ENCODE measurements at places on chromosomes 16 and 17.

- DNase-seq: no peak
Observed at GRCh38 chr17:60167065-60167741, 17.4 kb downstream of the CA4 start.

DNA sequence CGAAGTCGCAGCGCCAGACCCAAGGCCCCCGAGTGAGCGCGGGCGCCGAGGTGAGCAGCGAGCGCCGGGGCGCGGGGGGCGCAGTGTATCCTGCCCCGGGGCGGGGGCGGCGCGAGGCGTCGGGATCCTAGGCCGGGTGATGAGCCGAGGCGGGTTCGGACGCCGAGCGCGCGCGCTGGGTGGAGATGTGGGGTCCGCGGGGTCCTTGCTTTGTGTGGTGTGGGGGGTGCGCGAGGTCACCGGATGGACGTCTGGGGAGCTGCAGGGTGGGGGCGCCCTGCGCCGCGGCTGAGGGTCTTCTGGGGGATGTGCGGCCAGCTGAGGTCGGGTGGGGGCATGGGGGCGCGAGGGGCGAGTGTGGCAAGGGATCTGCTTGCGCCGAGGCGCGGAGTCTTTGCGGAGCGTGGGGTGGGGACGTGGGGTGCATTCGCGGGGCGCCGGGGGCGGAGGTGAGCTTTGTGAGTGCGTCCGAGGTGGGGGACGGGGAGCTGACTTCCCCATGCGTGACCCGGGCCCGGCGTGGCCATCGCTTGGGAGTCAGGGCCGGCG lies 560 bp downstream of the RAI1 start:
- DNase-seq: no peak

DNA sequence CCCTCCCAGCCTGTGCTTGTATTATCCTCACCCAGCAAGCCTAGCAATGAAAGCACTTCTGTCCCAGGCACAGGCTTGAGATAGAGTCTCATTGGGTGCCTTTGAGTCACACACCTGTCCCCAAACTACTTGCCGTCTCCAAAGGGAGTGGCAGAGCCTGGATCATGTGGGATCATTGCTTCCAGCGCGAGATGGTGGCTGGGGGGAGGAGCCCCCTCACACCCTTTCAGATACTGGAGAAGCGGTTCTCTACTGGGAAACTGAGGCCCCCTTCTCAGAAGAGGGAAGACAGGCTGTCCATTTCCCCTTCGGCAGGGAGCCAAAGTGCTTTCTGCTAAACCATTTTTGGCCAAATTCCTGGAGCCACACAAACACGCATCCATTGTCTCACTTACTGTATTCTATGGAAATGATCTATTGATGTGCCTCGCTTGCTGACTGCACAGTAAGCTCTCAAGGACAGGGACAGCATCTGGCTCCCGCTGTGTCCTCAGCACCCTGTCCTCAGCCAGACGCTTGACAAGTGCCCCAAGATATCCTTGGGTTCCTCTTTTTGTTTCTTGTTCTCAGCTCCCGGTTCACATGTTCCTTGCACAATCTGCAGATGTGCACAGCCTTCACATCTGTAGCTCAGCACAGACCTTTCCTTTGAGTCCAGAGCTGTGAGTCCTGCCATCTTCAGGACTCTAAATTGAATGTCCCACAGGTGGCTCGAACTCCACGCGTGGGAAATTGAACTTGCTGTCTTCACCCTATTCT lies 26.0 kb upstream of the DLX3 start:
- DNase-seq: no peak

GRCh38 chr17:64423881-64424280 lies 25.0 kb upstream of the MILR1 start:
- no peak for DNase-seq

- DNase-seq: peak; percentile 41
Observed at GRCh38 chr17:34582185-34582900, 3.0 kb downstream of the TMEM132E start.
